ENCODE measurements at places on chromosomes 16 and 17.

GRCh38 chr17:74493331-74493833 is 26.9 kb downstream of the CD300A start:
- peak; percentile 60 for DNase-seq

GRCh38 chr16:64013856-64014255 is 1108.0 kb downstream of the CDH11 start:
- no peak for DNase-seq

GRCh38 chr17:17892009-17892408 is 55.2 kb upstream of the SREBF1 start:
- no peak for DNase-seq

- DNase-seq: no peak
These were observed 111.8 kb downstream of the SMG6 start for GRCh38 chr17:2191785-2192184.

DNA sequence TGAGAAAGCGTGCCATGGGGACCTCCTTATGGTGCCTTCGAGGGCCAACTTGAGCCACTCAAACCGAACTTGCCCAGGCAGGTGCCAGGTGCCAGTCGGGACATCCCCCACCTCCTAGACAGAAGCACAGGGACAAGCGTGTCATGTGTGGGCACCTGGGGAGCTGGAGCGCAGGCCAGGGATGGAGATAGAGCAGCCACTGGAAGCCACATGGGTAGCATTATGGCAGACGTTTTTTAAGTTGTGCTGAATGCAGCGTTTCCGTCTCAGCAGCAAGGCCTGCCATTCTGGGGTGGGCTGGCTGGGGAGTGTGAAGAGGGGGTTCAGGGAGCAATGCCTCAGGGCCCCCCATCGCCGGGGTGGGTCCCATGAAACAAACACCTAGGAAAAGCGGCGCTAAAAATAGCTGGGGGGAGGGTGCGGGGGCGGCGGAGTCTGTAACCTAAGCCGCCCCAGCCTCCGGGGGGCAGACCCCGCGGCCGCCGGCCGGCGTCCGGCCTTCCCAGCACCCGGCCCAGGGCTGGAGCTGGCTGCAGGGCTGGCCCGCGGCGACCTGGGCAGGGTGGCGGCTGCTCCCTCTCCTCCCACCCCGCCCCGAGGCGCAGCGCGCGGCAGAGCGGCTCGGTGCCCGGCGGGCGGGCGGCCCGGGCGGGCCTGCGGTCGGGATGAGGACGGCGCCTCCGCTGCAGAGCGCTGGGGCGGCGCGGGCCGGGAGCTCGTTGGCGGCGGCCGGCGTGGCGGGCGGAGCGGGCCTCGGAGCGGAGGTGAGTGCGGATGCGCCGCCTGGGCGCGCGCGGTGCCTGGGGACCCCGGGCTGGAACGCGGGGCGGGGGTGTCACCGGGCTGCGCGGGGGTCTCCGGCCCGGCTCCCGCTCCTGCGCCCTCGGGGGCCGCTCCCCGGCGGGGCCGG is at the start of gene ZNF469:
TSS of gene ZNF469 (plus strand) at position 469 of the 910 bp plus-strand sequence. CDS start 44,512 bp downstream, outside the sequence.
- no peak for DNase-seq
